Astrocyte (in vitro differentiated cells and primary cell): ENCODE measurements at places on chromosomes 7 and 10.
A peak's percentile ranks its signal among the peaks of the same experiment; 100 is the strongest.

DNA sequence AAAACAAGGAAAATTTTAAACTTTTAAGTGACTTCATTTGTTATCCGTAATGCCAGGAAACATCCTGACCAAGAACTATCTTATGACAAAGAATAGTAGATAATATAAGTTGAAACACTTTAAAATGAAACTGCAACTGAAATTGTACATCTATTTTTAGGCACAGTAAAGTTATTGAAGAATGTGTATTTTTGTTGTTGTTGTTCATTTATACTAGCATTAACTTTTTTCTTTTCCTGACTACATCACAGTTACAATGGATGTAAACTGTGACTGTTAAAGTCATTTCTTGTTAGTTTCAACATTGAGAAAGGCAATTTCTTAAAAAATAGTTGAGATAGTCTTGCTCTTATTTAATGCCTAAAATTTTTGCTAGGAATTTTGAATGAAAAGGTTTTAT lies 2.6 kb downstream of the CPED1 start:
- H3K27ac ChIP-seq = peak overlapping the region; percentile 69
- H3K36me3 ChIP-seq = no peaks in the 10 kb centered on the region
- H3K4me1 ChIP-seq = peaks cover 20% of the 10 kb centered on the region
- no peak for DNase-seq
- H3K27me3 ChIP-seq = no peaks in the 10 kb centered on the region

GRCh38 chr10:15083674-15084501 lies 4.7 kb downstream of the ACBD7 start:
- H3K4me3 ChIP-seq = peak overlapping the region; percentile 73
- no peaks in the 10 kb centered on the region for H3K36me3 ChIP-seq
- DNase-seq = no peak
- H3K27ac ChIP-seq = peak overlapping the region; percentile 43

GRCh38 chr7:147567043-147567442 lies 1023.5 kb upstream of the C7orf33 start:
- no peaks in the 10 kb centered on the region for H3K36me3 ChIP-seq
- H3K4me1 ChIP-seq = no peaks in the 10 kb centered on the region
- no peak overlapping the region for H3K4me3 ChIP-seq
- no peak overlapping the region for H3K27ac ChIP-seq
- no peaks in the 10 kb centered on the region for H3K27me3 ChIP-seq
- peak; percentile 2 for DNase-seq

DNA sequence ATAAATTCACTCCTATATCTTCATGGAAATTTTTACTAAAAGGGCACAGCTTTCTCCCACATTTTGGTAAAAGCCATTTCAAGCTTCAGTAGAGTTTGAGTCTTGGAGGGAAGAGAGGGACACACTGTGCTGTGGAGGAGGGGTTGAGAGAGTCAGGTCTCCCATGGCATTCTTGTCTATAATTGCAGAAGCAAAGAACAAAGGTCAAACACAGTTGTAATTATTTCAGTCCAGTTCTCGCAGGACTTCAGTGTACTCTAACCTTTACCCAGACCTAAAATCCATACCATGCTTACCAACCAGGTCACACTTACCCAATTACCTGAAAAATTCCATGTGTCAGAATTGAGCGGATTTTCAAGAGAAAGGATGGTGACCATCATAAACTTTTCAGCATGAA lies 298.4 kb downstream of the XPNPEP1 start:
- no peak overlapping the region for H3K4me3 ChIP-seq
- no peak for DNase-seq
- no peaks in the 10 kb centered on the region for H3K4me1 ChIP-seq
- H3K27ac ChIP-seq = no peak overlapping the region

DNA sequence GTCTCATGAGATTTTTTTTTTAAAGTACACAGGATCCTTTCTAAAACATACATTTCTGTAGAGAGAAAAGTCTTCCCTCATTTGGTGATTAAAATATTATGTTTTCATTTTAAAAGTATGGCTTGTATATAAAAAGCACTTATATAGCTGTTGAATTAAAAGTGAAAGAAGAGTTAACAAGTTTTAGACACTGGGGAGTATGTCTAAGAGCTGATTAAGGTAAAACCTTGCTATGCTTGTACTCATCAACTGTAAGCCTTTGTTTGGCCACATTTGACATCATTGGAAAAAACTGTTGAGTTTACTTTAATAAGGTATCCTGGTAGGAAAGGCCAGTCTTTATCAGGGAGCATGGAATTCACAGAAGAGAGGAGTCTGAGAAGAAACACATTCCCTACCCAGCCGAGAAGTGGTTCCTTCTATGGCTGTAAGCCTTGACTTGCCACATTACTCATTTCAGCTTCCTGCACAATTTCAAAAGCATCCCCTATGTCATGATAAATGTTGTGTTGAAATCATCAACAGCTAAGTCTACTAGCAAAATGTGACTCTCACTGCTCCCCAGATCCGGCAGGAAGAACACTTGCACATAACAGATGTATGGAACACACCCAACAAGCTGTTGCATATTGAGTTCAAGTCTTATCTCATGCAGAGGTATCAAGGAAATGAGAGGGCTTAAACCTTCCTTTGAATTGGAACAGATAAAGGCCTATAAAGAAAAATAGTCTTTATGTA lies 171.8 kb upstream of the CDK1 start:
- H3K36me3 ChIP-seq = no peaks in the 10 kb centered on the region
- peak; percentile 90 for DNase-seq
- no peaks in the 10 kb centered on the region for H3K27me3 ChIP-seq

DNA sequence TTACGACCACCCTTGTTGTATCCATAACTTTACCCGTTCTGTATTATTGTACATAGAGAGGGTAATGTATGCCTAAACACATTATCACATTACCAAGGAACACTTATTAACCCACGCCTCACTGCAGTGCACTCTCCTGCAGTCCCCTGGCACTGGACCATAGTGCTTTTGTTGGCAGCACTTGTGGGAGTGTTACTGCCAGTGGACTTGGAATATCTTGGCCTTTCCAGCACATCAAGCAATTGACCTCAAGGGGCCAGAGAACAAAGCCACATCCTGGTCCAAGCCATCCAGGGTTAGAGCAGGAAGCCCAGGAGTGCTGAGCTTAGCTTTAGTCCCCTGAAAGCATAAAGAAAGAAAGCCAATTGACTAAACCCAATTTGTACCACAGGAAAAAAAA lies 304.2 kb downstream of the PCDH15 start:
- no peak overlapping the region for H3K27ac ChIP-seq
- no peaks in the 10 kb centered on the region for H3K36me3 ChIP-seq
- DNase-seq = no peak

DNA sequence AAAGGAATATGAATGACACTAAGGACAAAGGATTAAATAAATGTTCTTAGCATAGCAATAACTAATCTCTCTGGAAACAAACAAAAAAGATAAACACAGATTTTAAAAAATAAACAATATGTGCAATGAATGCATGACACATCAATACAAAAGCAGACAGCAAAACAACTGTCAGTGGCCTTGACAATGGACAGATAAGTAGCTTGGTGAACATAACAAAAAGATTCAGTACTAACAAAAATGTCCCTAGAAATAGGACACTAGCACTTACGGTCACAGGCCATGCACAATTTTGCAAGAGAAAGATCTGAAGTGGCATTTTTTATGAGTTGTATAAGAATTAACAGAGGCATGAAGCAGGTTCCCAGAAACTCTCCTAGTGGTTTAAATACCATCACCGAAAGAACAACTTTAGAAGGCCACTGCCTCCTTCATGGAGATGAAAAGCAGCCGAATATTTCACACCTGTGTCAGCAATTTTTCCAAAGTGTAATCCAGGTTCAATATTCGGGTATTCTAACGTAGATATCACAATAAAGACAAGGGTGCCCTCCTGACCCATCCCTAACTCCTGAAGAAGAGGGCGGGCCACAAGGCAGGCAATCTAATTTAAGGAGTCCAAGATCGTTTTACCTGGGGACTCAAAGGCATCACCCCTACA lies 231.3 kb upstream of the MKLN1 start:
- H3K27me3 ChIP-seq = no peaks in the 10 kb centered on the region
- H3K4me3 ChIP-seq = no peak overlapping the region
- H3K36me3 ChIP-seq = no peaks in the 10 kb centered on the region
- no peaks in the 10 kb centered on the region for H3K4me1 ChIP-seq

- no peak overlapping the region for H3K4me3 ChIP-seq
- H3K4me1 ChIP-seq = no peaks in the 10 kb centered on the region
- no peak overlapping the region for H3K27ac ChIP-seq
- no peak for DNase-seq
- H3K36me3 ChIP-seq = no peaks in the 10 kb centered on the region
- H3K27me3 ChIP-seq = peaks cover 3% of the 10 kb centered on the region
These were observed 59.5 kb downstream of the ST8SIA6 start for GRCh38 chr10:17394854-17395253.

DNA sequence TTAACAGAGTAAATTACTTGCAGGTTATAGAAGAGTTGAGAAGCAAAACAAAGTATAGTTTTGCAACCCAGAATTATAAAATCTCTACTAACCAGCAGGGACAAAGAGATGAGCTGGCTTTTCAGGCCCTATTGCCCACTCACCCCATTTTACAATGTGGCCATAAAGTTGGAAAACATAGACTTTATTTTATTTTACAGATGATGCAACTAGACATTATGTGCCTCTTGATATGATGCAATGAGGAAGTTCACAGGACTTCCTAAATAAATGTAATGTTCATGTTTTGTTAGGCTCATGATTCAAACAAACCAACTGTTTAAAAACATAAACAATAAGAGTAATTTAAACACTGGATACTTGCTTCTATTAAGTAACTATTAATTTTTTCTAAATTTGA lies 141.1 kb upstream of the WNT16 start:
- no peak overlapping the region for H3K27ac ChIP-seq
- no peaks in the 10 kb centered on the region for H3K4me1 ChIP-seq
- H3K27me3 ChIP-seq = no peaks in the 10 kb centered on the region
- DNase-seq = no peak

- no peak overlapping the region for H3K4me3 ChIP-seq
- DNase-seq = no peak
- H3K27me3 ChIP-seq = no peaks in the 10 kb centered on the region
- peaks cover 5% of the 10 kb centered on the region for H3K4me1 ChIP-seq
- H3K27ac ChIP-seq = no peak overlapping the region
These were observed 66.4 kb downstream of the CDC123 start for GRCh38 chr10:12262278-12262981.
